ENCODE measurements at places on chromosomes 7 and 10. TPM values are rescaled to one million over a fixed set of nuclear protein-coding genes. Genes with fewer than 3 reads are reported as not detected.

Gene ENTPD1
- 10.8 TPM for total RNA-seq

- no peaks in the 10 kb centered on the region for H3K27me3 ChIP-seq
- no peak overlapping the region for H3K4me3 ChIP-seq
- DNase-seq, result no peak
These were observed 6.0 kb upstream of the NPVF start for GRCh38 chr7:25234336-25234735.

DNA sequence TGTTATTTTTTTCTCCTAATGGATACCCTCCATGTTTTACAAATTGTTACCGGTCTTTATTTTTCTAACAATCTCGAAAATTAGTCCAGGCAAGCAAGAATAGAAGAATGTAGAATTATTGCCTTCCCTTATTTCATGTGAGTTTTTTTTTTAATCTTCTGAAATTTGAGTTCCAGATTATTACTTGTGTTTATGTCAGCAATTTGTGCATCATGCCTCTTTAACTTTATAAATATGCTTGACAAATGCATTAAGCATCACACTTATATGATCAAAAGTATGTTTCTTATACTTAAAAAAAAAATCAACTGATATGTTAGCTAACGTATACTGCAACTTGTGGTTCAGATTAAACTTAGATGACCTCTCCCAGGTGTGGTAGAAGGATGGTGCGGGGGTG is 242.7 kb upstream of the VSTM2A start:
- no peak overlapping the region for H3K4me3 ChIP-seq
- H3K4me1 ChIP-seq, result no peaks in the 10 kb centered on the region
- no peaks in the 10 kb centered on the region for H3K27me3 ChIP-seq
- H3K36me3 ChIP-seq, result no peaks in the 10 kb centered on the region
- DNase-seq, result no peak

DNA sequence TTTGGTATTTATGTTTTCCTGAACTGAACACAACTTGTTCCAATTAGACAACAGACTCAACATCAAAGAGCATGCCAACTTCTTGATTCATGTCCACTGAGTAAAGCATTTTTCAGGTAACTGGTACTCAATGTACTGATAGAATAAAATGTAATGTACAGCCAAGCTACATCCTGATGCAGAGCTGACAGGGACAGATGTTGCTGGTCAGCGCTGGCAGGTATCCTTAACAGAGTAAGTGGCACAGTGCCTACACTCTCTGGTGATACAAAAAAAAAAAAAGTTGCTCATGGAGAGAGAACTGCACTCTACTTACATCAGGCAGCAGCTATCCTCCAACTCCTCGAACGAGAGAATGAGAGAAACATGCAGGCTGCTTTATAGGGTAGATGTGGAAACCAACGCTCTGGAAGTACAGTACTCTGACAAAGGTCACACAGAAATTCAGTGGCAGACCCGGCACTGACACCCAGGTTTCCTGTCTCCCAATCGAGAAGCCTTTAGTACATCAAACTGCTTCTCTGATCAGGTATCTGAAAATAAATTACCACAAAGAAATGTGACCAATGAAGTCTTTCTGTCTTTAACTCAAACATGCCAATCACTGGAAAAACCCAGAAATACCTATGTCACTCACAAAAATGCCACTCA is 4.6 kb downstream of the ITGB1 start:
- H3K27me3 ChIP-seq, result no peaks in the 10 kb centered on the region
- no peak for DNase-seq
- no peaks in the 10 kb centered on the region for H3K36me3 ChIP-seq
- no peak overlapping the region for H3K4me3 ChIP-seq

Gene IFIT1B
- not detected for total RNA-seq

- H3K4me3 ChIP-seq, result no peak overlapping the region
- DNase-seq, result no peak
- no peak overlapping the region for H3K27ac ChIP-seq
- no peaks in the 10 kb centered on the region for H3K4me1 ChIP-seq
These were observed 2.8 kb downstream of the LGI1 start for GRCh38 chr10:93760490-93760889.

GRCh38 chr10:62796896-62797295 is 7.6 kb upstream of the ADO start:
- H3K27me3 ChIP-seq, result no peaks in the 10 kb centered on the region
- no peak overlapping the region for H3K4me3 ChIP-seq
- H3K4me1 ChIP-seq, result no peaks in the 10 kb centered on the region
- DNase-seq, result no peak
- H3K27ac ChIP-seq, result no peak overlapping the region

Gene VSTM4
- total RNA-seq, result 3.1 TPM

Gene EXOC6
- total RNA-seq, result 15.2 TPM

Gene CDK1
- total RNA-seq, result 53.8 TPM

DNA sequence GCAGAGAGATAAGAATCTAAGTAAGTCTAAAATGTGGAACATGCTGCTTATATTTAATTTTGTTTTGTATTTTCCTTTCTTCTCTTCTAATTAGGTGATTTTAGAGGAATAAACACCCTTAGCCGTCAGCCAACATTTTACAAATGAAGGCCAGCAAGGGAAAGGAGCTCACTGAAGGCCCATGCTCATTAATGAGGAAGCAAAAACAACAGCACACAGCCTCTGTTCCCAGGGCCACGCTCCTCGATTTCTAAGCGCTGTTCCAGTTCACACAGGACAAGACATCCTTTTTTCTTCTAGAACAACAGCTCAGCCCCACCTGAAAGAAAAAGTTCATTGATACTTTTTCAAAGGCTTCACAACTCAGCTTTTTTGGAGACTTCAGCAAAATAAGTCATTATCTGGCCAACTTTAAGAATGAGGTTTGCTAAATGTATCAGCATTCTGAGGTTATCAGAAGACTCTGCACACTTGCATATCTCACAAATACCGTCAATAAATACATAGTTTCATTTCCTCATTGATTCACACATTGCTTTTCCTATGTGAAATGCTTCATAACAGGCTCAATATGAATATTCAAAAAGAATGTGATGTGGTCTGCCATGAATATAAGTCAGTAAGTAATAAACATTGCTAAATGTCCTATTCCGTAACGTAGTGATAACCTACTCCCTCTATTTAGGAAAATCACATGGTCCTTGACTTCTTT is 34.8 kb upstream of the SFMBT2 start:
- no peak overlapping the region for H3K4me3 ChIP-seq
- no peaks in the 10 kb centered on the region for H3K27me3 ChIP-seq
- no peaks in the 10 kb centered on the region for H3K4me1 ChIP-seq

DNA sequence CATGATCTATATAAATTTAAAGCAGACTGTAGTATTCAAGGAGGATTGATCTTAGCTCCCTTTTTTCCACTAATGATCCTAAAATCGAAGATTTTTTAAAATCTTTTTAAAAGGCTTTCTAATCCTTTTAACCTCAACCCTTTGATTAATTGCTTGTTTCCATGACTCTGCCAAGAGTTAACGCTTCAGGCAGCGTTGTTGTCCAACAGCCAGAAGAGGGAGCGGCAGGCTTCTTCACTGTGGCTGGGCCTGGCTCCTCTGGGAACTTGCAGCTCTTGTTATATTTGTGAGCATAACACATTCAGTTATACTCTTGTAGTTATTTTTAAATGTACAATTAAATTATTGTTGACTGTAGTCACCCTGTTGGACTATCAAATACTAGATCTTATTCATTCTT is 26.3 kb downstream of the CRCP start:
- H3K27me3 ChIP-seq, result no peaks in the 10 kb centered on the region
- peaks cover 10% of the 10 kb centered on the region for H3K36me3 ChIP-seq
- no peaks in the 10 kb centered on the region for H3K4me1 ChIP-seq
- H3K4me3 ChIP-seq, result no peak overlapping the region

Gene CYP2W1
- 2.7 TPM for total RNA-seq

GRCh38 chr7:70893971-70894715 is 237.8 kb upstream of the GALNT17 start:
- H3K4me1 ChIP-seq, result no peaks in the 10 kb centered on the region
- H3K27ac ChIP-seq, result no peak overlapping the region
- H3K36me3 ChIP-seq, result no peaks in the 10 kb centered on the region
- no peaks in the 10 kb centered on the region for H3K27me3 ChIP-seq
- H3K4me3 ChIP-seq, result no peak overlapping the region
- DNase-seq, result no peak
